NCI-H1930 (cell line): ENCODE measurements at places on chromosomes 12 and 14.

DNA sequence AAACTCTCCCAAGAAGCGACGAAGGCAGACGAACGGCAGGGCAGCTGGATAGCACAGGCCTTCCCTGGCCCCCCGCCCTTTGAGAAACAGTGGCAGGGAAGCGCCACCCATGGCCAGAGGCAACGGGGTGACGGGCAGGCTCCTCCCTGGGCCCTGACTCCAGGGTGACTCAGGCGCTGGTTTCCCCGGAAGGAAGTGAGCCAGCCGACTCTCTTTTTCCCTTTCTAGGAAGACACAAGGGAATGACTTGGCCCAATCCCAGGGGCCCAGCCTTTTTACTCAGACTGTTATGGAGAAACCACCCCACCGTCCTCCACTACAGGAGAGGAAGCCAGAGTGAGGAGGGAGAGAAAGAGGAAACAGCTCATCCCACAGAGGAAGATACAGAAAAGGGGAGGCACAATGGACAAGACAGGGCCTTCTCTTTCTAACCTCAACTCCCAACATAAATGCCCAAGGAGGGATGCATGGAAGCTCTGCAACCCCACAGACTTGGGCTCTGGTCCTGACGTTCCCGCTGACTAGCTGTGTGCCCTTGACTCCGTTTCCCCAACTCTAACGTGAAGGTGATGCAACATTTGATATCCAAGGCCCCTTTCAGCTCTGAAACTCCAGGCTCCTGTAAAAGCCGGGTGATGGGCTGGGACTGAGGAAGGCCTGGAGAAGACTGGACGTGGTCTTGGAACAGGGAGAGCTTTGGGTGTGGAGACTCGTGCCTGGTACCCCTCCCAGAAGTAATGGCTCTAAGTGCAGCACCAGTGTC is 27.9 kb downstream of the ACTN1 start:
- DNase-seq = no peak

GRCh38 chr14:102541771-102542170 is 32.2 kb upstream of the ANKRD9 start:
- DNase-seq = no peak

GRCh38 chr12:49609875-49610154 is 4.4 kb upstream of the FAM186B start:
- DNase-seq = no peak

DNA sequence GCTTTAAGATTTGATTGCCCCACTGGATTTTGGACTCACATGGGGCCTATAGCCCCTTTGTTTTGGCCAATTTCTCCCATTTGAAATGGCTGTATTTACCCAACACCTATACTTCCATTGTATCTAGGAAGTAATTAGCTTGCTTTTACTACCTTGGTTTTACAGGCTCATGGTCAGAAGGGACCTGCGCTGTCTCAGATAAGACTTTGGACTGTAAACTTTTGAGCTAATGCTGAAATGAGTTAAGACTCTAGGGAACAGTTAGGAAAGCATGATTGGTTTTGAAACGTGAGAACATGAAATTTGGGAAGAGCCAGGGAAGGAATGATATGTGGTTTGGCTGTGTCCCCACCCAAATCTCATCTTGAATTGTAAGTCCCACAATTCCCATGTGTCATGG is 419.0 kb upstream of the TMPO start:
- DNase-seq = no peak

- no peak for DNase-seq
These were observed 144.5 kb downstream of the TGFB3 start for GRCh38 chr14:75837151-75837787.

DNA sequence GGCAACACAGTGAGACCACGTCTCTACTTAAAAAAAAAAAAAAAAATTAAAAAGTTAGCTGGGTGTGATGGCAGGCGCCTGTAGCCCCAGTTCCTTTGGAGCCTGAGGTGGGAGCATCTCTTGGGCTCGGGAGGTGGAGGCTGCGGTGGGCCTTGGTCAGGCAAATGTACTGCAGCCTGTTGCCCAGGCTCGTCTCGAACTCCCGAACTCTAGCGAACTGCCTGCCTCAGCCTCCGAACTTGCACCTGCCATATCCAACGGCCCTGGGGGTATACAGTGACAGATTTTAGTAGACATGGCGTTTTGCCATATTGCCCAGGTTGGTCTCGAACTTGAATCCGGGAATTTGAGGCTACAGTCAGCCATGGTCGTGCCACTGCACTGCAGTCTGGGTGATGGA is 195.4 kb downstream of the ALG10 start:
- DNase-seq = no peak

- no peak for DNase-seq
These were observed 22.1 kb downstream of the CLECL1 start for GRCh38 chr12:9710584-9711375.

DNA sequence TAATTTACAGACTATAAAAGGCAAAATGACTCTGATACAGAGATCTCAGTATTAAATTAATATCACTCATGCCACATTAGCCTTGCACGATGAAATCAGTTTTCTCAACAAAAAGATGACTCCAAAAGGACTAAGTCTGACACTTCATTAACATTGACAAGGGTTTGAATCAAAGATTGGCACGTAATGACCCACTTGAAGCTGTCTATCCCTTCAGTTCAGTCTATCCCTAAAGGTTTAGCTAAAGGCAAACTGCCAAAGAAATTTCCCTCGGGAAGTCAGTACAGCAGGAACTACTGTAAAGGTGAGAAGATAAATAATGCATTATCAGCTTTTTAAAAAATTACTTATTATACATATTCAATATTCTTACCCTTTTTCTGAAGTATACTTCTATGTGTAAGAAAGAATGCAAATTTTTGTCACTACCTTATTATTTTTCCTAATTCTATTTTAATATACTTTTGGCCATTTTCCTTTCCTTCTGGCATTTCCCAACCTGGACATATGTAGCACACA is 127.1 kb downstream of the NELL2 start:
- peak; percentile 53 for DNase-seq

DNA sequence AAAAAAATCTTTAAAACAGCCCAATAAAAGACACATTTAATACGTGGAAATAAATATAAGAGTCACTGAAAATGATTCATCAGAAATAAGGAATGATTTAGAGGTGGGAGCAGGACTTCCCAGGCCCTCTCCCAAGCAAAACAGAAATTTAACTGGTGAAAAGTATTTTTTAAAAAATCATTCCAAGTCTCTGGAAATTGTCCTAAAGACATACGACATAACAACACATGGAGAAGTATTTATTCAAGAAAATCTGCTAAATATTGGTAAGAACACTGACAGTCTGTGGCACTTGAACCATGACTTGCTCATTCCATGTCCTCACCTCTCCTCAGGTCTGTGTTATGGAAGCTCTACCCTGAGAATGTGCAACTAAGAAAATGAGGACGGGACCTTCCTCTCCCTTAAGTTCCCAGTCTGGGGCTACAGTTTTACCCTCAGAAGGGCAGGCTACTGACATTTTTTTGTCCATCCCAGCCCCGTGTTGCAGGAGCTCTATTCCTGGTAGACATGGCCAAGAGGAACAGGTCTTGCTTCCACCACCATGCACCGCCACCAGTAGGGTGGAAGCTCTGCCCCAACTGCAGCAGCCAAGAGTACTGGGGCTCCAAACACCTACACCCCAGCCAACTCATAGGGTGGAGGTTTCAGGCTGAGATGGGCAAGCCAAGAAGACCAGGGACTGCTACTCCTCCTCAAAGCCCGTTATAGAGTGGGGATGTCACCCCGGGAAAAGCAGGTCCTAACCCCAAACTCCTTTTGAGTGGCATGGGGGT is 193.0 kb downstream of the CRADD start:
- DNase-seq = no peak

DNA sequence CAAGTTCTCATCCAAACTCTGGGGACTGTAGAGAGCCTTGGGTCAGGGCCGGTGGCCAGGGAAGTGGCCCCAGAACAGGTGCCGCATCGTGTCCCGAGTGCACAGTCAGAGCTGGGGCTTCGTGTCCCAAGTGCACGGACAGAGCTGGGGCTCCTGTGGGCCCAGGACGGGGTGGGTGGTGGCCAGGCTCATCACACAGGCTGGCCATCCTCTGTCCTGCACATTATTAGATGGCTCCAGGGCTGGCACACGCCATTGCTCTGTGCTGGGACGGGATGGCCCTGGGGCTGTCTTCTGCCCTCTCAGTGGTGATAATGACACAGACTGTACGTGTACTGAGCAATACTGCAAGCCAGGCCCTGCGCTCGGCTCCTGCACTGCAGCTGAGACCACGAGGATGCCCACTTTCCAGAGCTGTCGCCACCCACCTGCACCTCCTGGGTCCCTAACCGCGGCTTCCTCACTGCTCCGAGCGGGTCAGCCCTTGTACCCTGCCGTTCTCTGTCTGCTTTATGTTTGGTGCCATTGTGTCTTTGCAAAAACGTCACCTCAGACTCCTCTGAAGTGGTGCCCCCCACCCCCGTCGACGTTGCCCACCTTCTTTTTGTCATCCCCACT is 1.9 kb downstream of the FBRSL1 start:
- DNase-seq = no peak

DNA sequence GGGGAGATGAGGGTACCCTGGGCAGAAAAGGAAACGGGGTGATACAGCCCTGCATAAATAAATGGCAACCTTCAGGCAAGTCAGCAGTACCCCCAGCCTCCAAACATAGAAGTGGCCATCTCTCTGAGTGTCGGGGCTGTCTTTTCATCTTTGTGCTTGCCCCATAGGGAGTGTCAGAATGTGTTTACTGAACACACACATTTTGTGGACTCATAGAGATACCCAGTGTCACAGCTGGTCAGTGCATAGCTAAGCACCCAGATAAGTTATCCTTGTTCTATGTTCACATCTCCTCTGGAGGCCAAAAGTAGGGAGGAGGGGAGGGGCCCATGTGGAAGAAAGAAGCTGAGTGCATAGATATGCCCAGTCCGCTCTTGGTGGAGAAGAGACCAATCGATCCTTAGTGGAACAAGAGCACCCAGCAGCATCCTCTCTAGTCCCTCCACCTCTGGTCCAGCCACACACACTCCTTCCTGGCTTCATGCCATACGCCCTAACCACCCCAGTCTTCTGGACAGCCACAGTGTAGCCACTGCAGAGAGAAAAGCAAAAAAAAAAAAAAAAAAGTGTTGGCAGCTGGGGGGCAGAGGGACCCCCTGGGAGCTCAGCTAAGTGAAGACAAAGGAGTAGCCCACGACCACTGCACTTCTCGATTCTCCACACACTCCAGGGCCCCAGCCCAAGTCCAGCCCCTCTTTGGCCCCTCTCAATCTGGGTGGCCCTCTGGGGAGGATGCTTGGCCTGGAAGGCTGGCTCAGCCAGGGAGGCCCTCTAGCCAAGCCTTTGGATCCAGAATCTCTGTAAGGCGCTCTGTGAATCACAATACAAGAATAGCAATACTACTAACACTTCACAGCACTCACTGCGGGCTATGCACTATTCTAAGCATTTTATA is 2.6 kb downstream of the ITGA7 start:
- DNase-seq = no peak

GRCh38 chr12:32334371-32334777 is 65.0 kb upstream of the FGD4 start:
- no peak for DNase-seq

- DNase-seq = peak; percentile 87
These were observed 17.9 kb upstream of the MDM1 start for GRCh38 chr12:68349921-68350606.

- DNase-seq = no peak
These were observed 40.9 kb downstream of the RTN1 start for GRCh38 chr14:59829469-59830337.

- DNase-seq = no peak
These were observed 6.0 kb downstream of the HEATR5A start for GRCh38 chr14:31414190-31414833.

- DNase-seq = no peak
These were observed 42.6 kb downstream of the FRS2 start for GRCh38 chr12:69512820-69513219.

GRCh38 chr12:60205500-60205899 is 609.7 kb downstream of the SLC16A7 start:
- no peak for DNase-seq

DNA sequence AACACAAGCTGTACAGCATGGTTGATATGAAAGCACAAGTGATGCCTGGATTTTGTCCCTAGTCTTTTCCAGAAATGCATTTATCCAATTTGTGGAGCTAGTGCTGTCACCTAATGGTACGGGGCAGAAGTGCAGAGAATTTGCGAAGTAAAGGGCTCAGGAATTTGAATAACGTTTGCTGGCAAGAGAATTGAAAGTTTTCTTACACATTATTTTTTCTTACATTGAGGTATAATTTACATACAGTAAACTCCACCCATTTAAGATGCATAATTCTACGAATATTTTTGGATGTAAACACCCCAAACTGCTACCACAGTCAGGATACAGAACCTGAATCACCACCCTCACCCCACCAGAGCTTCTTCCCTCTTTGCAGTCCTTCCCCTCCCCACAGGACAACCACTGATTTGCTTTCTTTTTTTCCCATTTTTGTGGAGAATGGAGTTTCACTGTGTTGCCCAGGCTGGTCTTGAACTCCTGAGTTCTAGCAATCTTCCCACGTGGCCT is 3.5 kb downstream of the AICDA start:
- DNase-seq = peak; percentile 36

GRCh38 chr12:6212086-6212485 is 11.9 kb downstream of the CD9 start:
- DNase-seq = no peak

DNA sequence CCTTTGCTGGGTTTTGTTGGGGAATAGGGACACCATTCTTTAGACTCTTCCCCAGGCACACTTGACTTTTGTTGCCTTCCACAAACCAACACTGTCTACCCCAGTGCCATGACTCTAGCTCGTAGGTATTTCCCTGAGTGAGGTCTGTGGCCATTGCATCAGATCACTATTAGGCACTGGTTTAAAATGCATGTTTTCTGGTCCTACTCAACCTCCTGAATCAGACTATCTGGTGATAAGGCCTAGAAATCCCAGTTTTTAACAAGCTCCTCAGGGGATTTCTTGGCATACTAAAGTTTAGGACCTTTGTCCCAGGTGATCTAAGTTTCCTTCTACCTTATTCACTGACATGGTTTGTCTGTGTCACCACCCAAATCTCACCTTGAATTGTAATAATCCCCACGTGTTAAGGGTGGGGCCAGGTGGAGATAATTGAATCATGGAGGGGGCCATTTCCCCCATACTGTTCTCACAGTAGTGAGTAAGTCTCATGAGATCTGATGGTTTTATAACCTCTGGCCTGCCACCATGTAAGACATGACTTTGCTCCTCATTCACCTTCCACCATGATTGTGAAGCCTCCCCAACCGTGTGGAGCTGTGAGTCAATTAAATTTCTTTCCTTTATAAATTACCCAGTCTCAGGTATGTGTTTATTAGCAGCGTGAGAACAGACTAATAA is 87.8 kb upstream of the PSMC1 start:
- DNase-seq = no peak

- no peak for DNase-seq
These were observed 3.0 kb downstream of the ACRBP start for GRCh38 chr12:6644257-6644596.

DNA sequence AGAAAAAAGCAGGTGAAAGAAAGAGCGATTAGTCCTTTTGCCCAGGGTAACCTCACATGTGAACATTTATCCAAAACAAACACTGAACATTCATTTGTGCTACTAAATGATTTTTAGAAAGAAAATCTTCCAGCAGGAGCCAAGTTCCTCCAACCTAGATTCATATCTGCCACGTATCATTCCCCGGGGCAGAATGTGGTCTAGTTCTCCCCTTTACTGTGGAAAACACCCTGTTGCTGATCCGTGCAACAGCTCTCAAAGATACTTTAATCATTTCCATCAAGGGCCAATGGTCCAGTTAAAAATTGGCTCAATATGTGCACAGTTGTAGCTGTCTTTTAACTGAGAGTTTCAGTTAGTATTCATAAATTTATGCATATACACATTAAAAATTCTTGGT is 479.1 kb downstream of the ATP23 start:
- DNase-seq = no peak
